ENCODE measurements at places on chromosomes 7 and 10.

GRCh38 chr7:84412161-84412969, 217.8 kb upstream of the SEMA3A start:
- DNase-seq, result peak; percentile 93

DNA sequence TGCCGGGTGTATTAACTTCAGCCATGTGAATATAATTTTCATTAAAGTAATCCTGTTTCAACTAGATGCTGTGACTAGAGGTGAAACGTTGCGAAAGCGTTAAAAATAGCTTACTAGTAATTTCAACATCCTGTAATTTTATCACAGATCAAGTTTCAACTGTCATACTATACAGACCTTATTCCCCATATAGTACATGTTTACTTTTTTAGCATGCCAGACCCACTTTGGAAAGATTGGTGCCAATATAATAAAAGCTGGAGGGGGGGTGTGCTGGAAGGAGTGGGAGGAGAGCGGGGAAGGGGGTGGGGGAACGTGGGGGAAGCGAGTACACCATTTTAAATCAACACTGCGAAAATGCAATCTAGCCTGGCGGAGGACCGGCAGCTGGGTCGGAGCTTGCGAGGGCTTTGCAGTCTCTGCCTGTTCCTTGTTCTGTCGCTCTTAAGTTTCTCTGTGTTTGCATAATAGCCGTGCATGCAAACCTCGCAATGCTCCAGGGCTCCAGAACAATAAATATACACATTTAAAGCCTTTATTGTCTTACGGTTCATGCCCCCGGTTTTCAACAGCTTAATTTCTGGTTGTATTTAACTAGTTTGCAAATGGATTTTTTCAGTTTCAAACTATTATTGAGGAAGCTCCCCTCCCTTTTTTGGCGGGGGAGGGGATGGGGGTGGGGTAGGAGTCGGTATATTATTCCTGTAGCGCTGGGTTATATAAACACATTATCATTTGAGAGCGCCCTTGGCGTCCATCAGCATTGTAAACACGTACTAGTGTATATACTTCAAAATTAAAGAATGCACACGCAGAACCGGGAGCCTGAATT, 1.3 kb upstream of the ARID5B start:
- peak; percentile 75 for DNase-seq

DNA sequence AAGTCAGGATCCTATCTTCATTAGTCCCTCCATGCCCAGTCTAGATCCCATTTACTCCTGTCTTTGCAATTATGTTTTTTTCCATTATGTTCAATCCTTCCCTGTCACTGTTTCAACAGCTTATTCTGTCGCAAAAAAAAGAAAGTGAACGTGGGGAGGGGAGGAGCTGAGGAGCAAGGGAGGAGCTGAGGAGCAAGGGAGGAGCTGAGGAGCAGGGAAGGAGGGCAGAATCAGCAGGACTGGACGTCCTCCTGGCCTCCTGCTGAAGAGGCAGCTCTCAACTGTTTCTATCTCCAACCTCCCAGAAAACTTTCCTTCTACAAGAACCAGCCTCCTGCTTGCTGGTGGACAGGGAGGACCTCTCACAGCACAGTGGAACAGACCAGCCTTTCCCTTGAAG, 26.0 kb downstream of the LARP4B start:
- no peak for DNase-seq

DNA sequence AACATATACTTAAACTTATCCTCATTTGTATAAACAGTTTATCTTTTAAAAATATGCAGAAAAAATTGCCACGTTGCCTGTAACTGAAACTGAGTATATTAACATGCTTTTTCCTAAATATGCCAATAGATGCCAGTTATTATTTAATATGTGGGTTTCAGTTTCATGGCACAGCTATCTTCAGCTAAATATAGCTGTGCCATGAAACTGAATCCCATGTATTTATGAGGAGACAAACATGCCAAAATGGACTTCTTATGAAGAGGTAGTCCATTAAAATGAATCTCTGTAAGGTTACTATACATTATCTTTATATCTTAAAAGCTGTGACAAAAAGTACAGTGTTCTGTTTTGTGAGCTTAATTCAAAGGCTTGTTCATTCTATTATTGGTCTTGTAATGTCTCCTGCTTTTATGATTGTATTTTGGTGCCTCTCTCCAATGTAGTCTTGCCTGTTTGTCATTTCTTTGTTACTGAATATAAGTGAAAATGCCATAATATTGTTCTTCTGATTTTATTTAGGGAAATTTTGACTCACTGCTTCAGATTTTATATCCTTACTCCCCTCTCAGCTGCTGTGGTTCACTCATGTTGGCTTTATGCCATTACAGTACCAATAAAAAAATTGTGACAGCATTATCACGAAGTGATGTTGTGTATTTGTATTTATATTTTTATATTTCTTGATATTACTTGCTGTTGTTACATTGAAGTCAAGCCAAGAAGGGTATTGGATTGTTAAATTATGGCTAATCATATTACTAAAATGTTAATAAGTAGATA, 34.3 kb upstream of the CACNA2D1 start:
- no peak for DNase-seq
